ENCODE measurements at places on chromosomes 5 and 9.

- no peak for DNase-seq
These were observed 791.9 kb upstream of the CDH6 start for GRCh38 chr5:30401479-30402058.

GRCh38 chr5:125103459-125103858 lies 357.0 kb upstream of the ZNF608 start:
- no peak for DNase-seq

DNA sequence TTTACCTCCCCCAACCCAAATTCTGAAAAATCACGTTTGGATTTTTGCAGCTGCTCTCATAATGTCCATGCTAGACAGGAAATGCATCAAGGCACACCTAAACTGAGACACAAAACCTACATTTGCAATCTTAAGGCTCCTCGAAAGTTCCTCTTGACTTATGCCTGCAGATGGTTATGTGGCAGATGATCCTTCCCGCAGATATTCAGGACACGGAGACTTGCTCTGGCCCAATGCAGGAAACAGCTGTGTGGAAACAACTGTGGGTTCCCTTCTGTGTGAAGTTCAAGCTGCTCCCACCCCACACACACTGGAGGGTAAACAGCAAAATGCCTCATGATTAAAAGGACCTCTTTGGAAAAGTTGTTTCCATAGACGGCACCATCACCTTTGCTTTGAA lies 253.8 kb downstream of the EBF1 start:
- no peak for DNase-seq

DNA sequence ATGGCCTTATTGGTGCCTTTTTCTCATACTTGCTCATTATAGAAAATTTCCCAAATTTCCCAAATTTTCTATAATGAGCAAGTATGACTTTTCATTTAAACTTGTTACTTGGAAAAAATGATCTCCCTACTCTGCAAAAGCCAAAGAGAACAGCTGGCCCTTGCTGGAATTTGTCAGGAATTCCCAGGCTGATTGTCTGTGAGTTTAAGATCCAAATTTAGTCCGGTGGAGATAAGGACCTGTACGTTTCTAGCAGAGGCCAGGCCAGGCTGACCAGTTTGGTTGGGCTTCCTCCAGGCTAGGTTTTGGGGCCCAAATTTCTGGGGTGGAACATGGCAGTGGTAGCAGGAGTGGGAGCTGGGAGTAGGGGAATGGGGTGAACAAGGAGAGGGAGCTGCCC lies 51.9 kb downstream of the NEURL1B start:
- DNase-seq, result no peak

DNA sequence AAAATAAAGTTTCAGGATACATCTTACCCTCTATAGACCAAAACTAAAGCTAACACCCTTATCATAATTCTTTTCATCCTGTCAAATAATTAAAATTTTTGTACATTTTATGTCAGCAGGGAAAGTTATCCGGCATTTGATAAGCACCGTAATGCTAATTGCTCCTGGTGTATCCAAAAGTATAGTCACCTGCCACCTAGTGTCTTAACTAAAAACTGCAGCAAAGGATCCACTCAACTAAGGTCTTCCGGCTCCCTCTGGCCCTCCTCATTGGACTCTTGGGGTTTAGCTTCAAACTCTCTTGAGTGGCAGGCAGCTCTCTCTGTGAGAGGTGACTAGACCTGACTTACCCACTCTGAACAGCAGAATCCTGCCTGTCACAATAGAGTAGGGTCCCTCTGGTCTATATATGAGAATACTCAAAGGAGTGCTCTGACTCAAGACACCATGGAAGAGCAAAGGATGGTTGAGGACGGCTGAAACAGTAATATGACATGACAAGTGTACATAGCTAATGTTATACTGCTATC lies 60.4 kb upstream of the CAST start:
- peak; percentile 78 for DNase-seq

- no peak for DNase-seq
These were observed 2.4 kb downstream of the OTP start for GRCh38 chr5:77635917-77636640.

DNA sequence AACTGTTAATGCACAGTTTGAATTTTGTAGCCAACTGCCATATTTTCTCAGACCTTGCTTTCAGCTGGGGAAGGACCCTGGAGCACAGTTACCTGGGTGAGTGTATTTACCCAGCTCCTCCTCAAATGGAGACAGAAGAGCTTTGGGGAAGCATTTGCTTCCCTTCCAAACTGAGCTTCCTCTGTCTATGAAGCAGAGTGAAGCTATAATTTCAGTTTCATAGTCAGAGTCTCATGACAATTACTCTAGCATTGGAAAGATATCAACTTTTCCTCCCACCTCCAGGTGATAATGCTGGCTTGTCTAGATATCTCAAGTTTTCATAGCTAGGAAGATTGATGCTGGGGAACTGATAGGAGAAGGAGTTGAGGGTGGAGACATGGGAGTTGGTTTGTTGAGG lies 406.4 kb upstream of the CLINT1 start:
- no peak for DNase-seq

- DNase-seq, result peak; percentile 54
These were observed 14.1 kb upstream of the SFXN1 start for GRCh38 chr5:175464074-175464941.

GRCh38 chr9:95264954-95265615 lies 52.4 kb downstream of the FANCC start:
- DNase-seq, result no peak

- no peak for DNase-seq
These were observed 78.5 kb downstream of the C9orf152 start for GRCh38 chr9:110129425-110129824.

All from CD8-positive, alpha-beta T cell (primary cell).